ENCODE measurements at places on chromosomes 5 and 9.

GRCh38 chr9:105331160-105331559 is 86.7 kb downstream of the SLC44A1 start:
- H3K27me3 ChIP-seq: no peaks in the 10 kb centered on the region
- no peak overlapping the region for H3K27ac ChIP-seq
- no peak overlapping the region for H3K4me3 ChIP-seq
- no peaks in the 10 kb centered on the region for H3K36me3 ChIP-seq
- H3K4me1 ChIP-seq: peaks cover 2% of the 10 kb centered on the region

- DNase-seq: no peak
- no peaks in the 10 kb centered on the region for H3K27me3 ChIP-seq
- no peaks in the 10 kb centered on the region for H3K4me1 ChIP-seq
- peaks cover 3% of the 10 kb centered on the region for H3K36me3 ChIP-seq
- H3K27ac ChIP-seq: no peak overlapping the region
Observed at GRCh38 chr9:87657190-87657589, 68.7 kb upstream of the CTSL start.

- no peaks in the 10 kb centered on the region for H3K27me3 ChIP-seq
- H3K36me3 ChIP-seq: no peaks in the 10 kb centered on the region
- no peaks in the 10 kb centered on the region for H3K4me1 ChIP-seq
- no peak for DNase-seq
Observed at GRCh38 chr9:115495836-115496235, 377.9 kb upstream of the TNC start.

DNA sequence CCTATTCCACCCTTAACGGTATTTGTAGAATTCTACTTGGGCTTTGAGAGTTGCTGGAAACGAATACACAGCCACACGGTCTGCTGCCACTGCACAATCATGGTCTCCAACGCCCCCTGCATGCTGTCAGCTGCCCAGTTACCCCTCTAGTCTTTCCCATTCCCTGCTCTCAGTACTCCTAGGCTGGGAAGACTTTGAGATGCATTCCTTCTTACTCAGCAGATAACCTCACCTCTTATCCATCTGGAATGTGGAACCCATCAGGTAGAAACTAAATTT is 92.8 kb downstream of the ANKH start:
- H3K36me3 ChIP-seq: no peaks in the 10 kb centered on the region
- DNase-seq: no peak
- no peaks in the 10 kb centered on the region for H3K27me3 ChIP-seq
- no peaks in the 10 kb centered on the region for H3K4me1 ChIP-seq
- H3K27ac ChIP-seq: no peak overlapping the region
- H3K4me3 ChIP-seq: no peak overlapping the region

DNA sequence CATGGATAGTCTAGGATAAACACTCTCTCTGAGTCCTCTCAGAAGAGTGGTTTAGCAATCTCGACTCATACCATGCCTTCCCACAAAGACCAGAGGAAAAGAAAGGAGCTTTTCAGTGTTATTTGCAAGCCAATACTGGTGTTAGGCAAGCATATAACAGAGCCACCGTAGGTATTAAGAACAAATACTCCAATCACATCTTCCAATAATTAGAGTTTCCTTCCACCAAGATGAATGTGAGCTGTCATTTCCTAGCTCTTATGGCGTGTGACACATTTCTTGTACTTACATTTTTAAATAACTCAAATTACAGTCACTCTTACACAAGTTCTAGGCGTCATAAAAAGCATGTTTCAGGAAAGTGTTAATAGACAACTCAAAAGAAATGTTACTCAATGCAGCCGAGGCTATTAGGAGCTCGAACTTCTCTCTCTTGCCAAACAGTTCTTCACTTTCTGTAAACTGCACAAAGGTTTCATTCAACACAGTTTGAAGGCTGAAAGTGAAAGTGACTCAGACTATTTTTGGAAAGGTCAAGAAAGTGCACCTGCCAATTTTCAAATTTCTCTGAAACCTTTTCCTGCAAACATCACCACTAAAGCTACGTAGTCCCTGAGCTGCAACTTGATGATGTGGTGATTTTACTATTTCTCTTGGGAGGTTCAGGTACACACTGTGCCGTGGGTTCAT is 153.8 kb downstream of the AUH start:
- peak overlapping the region; percentile 21 for H3K4me3 ChIP-seq
- peak overlapping the region; percentile 79 for H3K27ac ChIP-seq
- no peaks in the 10 kb centered on the region for H3K27me3 ChIP-seq
- DNase-seq: no peak
- no peaks in the 10 kb centered on the region for H3K4me1 ChIP-seq

DNA sequence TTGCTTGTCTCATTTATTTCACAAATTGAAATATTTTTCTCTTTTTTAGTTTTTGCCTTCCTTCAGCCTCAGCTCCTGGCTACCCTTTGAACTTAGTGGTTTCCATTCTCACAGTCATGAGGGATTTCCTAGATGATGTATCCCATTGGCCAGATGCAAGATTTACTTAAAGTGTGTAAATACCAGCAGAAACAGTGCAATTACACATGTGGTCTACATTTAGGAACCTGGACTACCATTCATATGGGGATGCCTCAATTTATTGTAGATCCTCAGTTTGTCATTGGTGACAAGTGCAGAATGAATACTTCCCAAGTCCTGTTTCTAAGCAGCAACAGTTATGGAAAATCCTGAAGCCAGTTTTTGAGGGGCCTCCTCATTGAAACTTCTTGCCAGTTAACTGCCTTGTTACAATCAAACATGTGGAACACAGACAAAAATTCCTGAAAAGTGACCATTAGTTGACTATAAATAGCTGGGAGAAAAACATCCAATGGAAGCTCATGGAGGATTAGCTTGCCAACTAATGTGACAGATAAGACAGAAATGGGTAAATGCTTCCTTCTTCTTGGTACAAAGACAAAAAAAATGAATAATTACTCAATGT is 113.6 kb upstream of the FER start:
- no peaks in the 10 kb centered on the region for H3K4me1 ChIP-seq
- no peak for DNase-seq
- H3K27me3 ChIP-seq: no peaks in the 10 kb centered on the region

- no peak for DNase-seq
- H3K36me3 ChIP-seq: no peaks in the 10 kb centered on the region
- no peak overlapping the region for H3K27ac ChIP-seq
- no peaks in the 10 kb centered on the region for H3K27me3 ChIP-seq
- no peaks in the 10 kb centered on the region for H3K4me1 ChIP-seq
Observed at GRCh38 chr5:173042763-173043107, 13.4 kb upstream of the CREBRF start.

GRCh38 chr5:98767581-98767980 is 5.9 kb upstream of the RGMB start:
- H3K27me3 ChIP-seq: no peaks in the 10 kb centered on the region
- no peak for DNase-seq
- H3K36me3 ChIP-seq: no peaks in the 10 kb centered on the region
- H3K4me3 ChIP-seq: no peak overlapping the region

DNA sequence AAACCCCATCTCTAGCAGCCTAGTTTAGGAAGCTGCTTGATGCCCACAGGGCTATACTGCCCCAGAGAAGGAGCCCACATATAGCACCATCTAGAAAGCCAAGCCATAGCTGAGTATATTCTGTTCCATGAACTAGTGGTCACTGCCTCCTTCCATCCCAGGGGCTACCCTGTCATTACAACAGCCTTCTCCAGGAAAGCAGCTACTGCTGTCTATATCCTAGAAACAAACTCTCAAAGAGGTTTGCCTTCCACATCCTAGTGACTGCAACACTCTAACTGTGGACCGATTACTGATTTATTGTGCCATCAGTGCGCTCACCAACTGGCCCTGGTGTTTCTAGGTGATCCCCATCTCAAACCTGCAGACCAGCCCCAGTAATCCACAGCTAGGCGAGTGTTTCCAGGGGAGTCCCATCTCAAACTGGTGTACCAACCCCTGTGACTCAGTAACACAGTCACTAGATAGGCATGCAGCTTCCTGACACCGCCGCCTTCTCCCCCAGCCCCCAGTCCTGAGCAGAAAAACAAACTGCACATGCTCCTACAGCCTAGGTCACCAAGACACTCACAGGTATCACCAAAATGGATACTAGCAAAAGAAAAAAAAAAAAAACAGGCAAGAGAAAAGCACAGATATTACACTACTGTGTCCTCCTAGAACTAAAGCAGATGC is 14.8 kb downstream of the SPTLC1 start:
- H3K27me3 ChIP-seq: no peaks in the 10 kb centered on the region
- DNase-seq: no peak
- no peak overlapping the region for H3K4me3 ChIP-seq
- H3K36me3 ChIP-seq: no peaks in the 10 kb centered on the region
- no peak overlapping the region for H3K27ac ChIP-seq

DNA sequence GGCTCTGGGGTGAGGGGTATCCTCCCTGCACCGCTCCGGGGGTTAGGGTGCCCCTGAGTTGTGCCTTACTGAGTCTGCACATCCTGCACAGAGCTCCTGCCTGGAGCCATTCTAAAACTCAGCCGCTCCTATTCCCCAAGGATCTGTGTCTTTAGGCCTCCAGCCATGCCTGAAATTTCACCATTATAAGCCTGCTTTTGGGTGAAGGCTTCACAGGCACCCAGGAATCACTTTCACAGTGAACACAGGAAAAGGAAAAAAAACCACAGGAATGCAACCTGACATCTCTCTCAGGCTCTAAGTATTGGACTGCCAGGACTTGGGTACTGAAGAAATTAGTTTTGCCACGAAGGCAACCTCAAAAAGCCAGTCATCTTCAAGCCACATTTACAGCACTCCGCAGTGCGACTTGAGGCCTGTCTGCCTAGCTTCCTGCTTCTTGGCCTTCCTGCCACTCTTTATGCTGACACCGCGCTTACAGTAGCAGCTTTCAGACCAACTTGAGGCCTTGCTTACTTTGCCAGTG is 30.9 kb downstream of the GALNT10 start:
- H3K4me3 ChIP-seq: no peak overlapping the region
- no peaks in the 10 kb centered on the region for H3K27me3 ChIP-seq
- H3K27ac ChIP-seq: no peak overlapping the region
- no peaks in the 10 kb centered on the region for H3K36me3 ChIP-seq
- H3K4me1 ChIP-seq: no peaks in the 10 kb centered on the region
- peak; percentile 17 for DNase-seq

GRCh38 chr9:93003552-93004407 is 54.7 kb upstream of the SUSD3 start:
- H3K4me3 ChIP-seq: peak overlapping the region; percentile 57
- no peak overlapping the region for H3K27ac ChIP-seq
- peak; percentile 74 for DNase-seq

Data from kidney (tissue), 22 donors.